Urinary bladder (tissue), 4 donors: ENCODE measurements at places on chromosomes 1 and 21. TPM values are rescaled to one million over a fixed set of nuclear protein-coding genes. Genes with fewer than 3 reads are reported as not detected.

- no peak for DNase-seq
Observed at GRCh38 chr1:17822741-17823426, 67.8 kb downstream of the ACTL8 start.

- no peak for DNase-seq
Observed at GRCh38 chr1:158124034-158124433, 56.7 kb upstream of the CD1D start.

DNA sequence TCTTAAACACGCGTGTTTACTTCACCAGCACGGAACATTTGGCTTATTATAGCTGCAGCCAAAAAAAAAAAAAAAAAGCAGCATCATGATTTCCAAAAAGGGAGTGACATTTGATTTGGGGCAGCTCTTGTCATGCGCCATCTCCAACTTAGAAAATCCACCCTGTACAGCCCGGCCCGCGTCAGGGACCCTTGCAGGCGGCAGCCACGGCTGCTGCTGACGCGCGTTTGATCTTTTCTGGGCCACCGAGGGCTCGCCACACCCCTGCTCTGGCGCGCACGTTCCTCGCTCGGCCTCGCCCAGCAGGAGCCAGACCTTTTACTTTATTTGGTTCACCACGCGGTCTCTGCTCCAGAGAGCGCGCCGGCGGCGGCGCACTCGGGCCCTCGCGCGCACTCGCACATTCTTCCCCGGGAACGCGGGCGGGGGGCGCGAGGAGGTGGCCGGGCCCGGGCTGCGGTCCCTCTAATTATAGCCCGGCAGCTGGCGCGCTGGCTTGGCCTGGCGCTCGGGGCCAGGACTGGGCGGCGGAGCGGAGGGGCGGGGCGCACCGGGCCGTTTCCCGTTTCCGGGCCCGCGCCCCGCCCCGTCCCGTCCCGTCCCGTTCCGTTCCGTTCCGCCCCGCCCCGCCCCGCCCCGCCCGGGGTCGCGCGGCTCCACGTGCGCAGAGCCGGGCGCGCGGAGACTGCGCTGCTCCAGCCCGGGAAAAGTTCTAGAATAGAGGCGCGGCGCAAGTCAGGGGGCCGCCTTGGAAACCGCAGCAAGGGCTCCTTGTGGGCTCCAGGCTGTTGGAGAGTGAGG, 10.2 kb downstream of the IRF2BP2 start:
- peak; percentile 58 for DNase-seq

Gene SPATC1L
- 3.6 TPM for total RNA-seq

DNA sequence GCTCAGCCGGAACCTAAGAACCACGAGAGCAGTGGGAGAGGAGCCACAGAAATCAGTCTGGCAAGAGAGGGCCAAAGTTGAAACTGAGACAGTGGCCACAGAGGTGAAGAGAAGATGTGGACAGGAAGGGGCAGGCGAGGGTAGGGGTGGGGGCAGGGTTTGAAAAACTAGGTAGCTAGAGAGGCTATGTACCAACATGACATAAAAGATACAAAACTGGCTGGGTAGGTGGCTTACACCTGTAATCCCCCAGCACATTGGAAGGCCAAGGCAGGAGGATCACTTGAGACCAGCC, 28.4 kb upstream of the TIAM1 start:
- DNase-seq, result no peak

GRCh38 chr1:202113690-202114300, 8.9 kb upstream of the GPR37L1 start:
- no peak for DNase-seq

DNA sequence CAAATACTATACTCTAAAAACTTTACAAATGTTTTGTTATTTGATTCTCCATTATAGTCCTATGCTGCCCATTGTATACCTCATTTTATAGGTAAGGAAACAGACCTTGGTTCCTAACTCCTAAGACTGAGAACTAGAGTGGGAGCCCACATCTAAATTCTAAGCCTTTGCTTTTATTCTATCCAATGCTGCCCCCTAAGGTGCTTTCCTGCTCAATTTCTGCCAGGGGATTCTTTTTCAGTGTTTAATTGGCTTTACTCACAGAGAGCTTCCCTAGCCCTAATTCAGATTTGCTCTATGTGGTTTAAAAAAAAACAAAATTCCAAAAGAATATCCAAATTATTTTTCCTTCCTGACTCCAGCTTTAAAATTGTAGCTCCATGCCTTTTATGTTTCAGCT, 64.5 kb downstream of the KIF14 start:
- DNase-seq, result no peak

- no peak for DNase-seq
Observed at GRCh38 chr1:62962014-62962812, 178.3 kb downstream of the ATG4C start.

DNA sequence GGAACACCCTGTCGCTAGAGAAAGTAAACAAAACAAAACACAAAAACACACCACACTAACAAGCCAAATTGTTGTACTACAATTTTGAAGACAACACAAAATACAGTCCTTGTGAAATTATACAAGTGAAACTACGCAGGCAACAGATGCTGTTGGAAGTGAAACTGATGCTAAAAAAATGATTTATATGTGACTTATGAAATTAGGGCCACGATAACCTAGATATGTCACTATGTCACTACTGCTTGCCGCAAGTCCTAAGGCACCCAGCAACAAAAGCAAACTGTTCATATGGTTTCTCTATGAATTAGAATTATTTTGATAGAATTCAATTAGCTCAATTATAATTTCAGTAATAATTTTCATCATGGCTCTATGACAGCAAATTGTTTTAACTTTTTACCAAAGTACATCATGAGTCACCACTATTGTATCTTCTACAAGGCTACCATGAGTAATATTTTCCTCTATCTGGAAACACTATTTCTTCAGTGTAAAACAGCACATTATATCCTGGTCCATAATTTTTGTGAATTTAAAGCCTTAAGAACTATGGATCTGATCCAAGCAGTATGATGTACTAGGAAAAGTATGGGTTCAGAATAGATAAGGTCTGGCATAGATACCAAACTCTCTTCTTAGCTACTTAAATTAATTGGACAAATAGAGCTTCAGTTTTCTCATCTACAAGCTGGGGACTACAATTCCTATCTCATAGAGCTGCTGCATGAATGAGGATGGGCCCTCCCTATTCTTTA, 216.3 kb downstream of the COL11A1 start:
- no peak for DNase-seq

DNA sequence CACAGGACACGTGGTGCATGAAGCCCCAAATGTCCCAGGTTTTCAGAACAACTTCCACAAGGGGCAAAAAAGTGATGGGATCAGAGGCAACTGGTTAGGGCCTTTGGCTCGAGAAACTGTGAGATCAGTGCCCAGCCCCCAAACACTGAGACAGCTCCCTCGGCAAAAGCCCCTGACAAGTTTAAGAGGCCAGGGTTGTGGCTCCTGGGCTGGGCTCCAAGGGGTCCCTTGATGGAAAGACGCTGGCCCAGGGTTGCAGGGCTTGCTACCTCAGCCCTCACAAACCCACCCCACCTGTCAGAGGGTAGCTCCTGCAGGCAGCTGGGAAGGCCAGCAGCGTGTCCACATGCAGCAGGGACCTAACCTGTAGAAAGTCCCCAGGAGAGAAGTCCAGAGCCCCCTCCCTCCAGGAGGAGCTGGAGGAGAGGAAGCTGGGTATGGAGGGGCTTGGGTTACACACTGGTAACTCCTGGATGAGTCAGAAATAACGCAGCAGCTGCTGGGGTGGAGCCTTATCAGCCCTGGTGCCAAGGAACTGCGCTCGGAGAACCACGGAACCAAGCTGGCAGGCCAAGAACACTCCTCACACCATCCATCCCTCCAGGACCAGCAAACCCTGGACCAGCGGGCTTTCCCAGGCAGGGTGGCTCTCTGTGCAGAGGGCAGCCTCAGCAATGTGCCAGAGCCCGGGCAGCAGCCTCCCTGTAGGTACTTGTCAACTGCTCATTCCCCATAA, 37.5 kb downstream of the CTNNBIP1 start:
- no peak for DNase-seq

DNA sequence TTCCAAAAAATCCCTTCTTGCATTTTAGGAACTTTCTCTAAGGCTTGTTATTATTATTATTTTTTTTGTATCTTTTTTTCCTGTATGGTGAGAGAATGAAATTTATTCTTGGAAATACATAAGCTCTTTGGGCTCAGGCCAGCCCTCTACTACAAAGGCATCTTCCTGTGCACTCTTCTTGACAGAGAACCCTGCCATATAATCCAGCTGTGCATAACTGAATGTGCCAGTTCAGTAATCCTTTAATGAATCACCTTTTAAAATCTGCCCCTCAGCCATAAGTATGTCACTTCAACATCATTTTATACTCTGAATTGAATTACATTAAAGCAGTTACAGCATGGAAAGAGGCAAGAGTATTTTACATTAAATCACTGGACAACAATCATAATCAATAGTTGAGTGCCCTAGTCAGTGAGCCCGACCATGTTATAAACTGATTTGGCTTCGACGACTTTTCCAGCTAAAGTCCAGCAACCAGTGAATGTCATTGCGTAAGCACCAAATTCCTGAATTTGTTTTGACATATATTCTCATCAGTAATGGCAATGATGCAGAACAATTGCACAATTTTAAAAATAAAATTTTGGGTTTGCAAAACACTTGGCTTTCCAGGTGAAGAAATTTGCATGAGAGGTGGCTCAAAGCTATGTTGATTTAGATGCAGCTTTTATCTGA, 59.2 kb upstream of the KCNK2 start:
- DNase-seq, result no peak

Gene ANKRD45
- 0.63 TPM for total RNA-seq

GRCh38 chr1:45335855-45336324, 4.1 kb upstream of the TOE1 start:
- peak; percentile 17 for DNase-seq

Gene RGSL1
- not detected for total RNA-seq

Gene LCE1A
- not detected for total RNA-seq

DNA sequence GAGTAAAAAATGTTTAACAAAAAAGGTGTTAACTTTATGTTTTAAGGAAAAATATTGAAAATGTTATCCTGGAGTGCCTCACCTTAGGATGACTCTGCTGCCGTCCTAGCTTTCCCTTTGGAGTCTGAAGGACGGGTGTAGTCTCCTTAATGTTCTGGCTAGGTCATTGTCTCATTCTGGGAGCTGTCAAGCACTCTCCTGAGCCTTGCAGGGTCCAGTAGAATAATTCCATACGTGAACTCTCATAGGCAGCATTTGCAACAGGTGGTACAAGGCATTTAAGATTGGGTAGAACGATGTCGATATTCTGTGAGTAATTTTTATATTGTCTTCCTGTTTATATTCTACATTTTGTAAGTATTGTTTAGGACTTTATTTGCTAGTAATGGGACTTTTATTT, 283.6 kb upstream of the C1orf105 start:
- no peak for DNase-seq

DNA sequence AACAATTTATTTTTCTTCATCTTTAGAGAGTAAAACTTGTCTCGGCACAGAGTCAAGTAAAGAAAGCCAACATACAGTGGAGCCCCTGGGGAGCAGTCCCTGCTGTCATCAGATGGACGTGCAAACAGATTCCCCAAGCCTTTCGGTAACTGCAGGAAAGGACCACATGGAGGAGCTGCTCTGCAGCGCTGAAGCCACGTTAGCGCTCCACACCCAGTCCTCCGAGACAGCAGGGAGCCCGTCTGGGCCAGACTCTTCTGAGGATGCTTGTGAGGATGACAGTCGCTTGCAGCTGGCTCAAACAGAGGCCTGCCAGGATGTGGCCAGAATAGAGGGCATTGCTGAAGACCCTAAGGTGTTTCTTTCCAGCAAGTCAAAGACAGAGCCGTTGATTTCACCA, 77.1 kb upstream of the SCCPDH start:
- peak; percentile 13 for DNase-seq

Gene NBPF4
- total RNA-seq, result not detected

DNA sequence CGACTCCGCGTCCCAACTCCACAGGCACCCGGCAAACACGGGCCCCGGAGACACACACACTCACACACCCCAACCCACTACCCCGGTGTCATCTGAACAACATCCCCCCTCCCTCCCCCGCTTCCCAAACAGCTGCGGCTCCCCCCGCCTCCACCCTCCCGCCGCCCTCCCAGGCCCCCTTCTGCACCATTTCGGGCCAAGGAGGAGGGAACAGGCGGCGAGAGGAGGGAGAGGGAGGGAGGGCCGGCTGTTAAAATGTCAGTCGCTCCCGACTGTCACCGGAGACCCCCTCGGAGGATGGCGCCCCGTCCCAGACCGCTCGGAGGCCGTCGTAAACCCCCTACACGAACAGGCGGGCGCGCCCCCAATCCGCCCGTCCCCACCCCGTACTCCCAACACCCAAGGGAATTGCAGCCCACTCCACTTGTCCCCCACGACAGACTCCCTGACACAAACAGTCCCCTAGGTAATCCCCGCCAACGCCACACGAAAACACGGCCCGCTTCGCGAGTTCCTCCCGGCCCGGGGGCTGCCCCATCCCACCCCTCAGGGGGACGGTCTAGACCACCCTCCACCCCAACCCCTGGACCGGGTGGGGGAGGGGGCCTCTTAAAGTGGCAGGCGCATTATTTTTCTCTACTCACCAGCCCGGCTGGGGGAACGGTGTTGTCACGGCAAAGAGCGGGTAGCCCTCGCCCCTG, 583 bp downstream of the MEF2D start:
- no peak for DNase-seq

Gene HRNR
- not detected for total RNA-seq

Gene FCRL4
- not detected for total RNA-seq

Gene ACP6
- total RNA-seq, result 10.2 TPM
